Activated CD4-positive, CD25-positive, alpha-beta regulatory T cell (primary cell): ENCODE measurements at places on chromosomes 5 and 9.

- no peak for DNase-seq
These were observed 129.4 kb downstream of the EDIL3 start for GRCh38 chr5:84255315-84255714.

- no peak for DNase-seq
These were observed 8.2 kb downstream of the SLC23A1 start for GRCh38 chr5:139374909-139375308.

GRCh38 chr5:103862398-103862797 lies 299.8 kb upstream of the NUDT12 start:
- DNase-seq: no peak

DNA sequence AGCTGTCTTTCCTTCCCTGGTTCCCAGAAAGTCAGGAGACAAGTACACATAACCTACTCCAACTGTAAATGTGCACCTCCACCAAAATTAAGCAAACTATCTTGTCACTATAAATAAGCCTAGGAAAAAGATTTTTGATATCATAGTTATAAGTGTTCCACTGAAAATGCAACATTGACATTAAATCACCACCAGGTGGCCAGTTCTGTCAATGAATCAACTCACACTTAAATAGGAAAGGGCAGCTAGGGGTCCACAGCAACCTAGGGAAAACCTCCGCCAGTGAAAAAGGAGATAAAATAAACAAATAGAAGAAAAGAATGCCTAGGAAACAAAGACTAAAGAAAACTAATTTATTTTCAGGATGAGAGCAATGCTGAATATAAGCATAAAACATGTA lies 243.0 kb upstream of the PTPRD start:
- no peak for DNase-seq

DNA sequence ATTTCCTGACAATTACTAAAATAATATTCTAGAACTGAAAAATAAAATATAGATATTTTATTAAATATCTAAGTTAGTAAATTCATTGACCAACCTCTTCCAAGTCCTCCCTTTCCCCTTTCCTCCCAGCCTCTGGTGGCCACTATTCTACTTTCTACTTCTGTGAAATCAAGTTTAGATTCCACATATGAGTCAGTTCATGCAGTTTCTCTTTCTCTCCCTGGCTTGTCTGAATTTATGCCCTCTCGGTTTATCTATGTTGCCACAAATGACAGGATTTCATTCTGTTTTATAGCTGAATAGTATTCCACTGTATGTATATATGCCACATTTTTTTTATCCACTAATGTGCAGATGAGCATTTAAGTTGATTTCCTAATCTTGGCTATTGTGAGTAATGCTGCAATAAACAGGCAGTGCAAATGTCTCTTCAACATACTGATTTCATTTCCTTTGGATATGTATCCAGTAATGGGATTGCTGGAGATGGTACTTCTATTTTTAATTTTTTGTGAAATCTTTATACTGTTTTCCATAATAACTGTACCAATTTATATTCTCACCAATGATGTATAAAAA lies 52.3 kb downstream of the WDR36 start:
- no peak for DNase-seq

DNA sequence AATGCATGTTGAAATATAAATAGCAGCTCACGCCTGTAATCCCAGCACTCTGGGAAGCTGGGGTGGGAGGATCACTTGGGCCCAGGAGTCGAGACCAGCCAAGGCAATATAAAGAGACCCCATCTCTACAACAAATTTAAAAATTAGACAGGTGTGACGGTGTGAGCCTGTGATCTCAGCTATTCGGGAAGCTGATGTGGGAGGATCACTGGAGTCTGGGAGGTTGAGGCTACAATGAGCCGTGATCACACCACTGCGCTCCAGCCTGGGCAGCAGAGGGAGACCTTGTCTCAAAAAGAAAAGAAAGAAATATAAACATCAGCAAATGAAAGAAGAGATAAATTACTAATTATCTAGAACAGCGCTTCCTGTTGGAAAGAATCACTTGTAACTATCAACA lies 105.0 kb downstream of the MAPKAP1 start:
- DNase-seq: no peak

GRCh38 chr5:74673011-74673790 lies 11.8 kb upstream of the HEXB start:
- DNase-seq: no peak

DNA sequence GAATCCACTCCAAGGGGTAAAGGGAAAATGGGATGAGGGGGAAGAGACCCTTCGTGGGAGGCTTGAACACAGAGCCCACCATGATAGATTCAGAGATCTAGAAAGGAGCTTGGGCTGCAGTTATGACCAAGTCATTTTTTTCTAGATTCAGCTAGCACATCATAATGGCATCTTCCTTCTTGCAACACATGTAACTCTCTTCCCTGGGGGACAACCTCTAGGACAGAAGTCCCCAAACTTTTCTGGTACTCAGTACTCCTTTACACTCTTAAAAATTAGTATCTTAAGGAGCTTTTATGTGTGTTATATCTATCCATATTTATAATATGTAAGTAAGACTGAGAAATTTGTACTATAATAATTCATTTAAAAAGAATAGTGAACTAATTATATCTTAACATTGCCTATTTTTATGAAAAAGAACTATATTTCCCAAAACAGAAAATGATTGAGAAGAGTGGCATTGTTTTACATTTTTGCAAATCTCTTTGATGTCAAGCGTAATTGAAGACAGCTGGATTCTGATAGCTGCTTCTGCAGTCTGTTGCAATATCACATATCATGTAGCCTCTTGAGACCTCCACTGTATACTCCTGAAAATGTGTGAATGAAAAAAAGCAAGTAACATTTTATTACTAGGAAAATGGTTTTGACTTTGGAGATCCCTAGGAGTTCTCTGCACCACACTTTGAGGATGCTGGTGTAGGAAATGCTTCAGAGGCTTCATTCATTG lies 875 bp downstream of the ACO1 start:
- no peak for DNase-seq

- no peak for DNase-seq
These were observed 32.3 kb upstream of the NPM1 start for GRCh38 chr5:171355302-171355724.

DNA sequence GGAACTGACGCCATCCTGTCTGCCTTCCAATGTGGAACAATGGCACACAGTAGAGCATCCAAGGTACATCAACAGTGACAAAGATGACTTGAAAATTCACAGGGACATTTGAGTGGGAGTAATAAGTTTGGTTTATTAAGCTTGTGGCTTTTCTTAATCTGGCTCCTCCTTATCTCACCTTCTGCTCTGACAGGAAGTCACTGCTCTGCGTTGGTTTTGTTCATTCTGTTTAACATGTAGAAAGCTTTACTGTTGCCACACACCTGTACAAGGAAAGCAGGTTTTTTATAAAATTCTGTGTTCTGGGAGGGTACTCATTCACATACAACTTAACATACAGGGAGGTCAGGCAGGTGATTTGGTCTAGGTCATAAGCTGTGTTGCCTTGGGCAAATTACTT lies 1.6 kb upstream of the GZMK start:
- no peak for DNase-seq

- no peak for DNase-seq
These were observed 20.0 kb downstream of the KIAA1191 start for GRCh38 chr5:176341325-176342157.

GRCh38 chr9:120783602-120784047 lies 9.6 kb downstream of the FBXW2 start:
- no peak for DNase-seq

GRCh38 chr5:1031306-1031959 lies 22.8 kb downstream of the NKD2 start:
- no peak for DNase-seq

DNA sequence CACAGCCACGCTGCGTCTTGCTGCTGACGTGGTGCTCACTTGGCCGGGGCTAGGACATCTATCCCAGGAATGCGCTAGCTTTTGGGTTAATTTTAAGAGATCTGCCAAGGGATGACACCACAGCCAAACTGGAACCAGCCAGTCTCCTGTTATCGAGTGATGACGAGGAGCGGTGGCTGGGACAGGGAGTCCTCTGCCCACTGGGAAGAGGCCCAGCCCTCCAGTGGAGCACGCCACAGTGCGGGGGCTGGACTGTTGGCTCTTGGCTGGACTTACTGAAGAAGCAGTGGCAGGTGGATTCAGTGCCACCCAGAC lies 55.1 kb upstream of the PHYKPL start:
- DNase-seq: no peak

DNA sequence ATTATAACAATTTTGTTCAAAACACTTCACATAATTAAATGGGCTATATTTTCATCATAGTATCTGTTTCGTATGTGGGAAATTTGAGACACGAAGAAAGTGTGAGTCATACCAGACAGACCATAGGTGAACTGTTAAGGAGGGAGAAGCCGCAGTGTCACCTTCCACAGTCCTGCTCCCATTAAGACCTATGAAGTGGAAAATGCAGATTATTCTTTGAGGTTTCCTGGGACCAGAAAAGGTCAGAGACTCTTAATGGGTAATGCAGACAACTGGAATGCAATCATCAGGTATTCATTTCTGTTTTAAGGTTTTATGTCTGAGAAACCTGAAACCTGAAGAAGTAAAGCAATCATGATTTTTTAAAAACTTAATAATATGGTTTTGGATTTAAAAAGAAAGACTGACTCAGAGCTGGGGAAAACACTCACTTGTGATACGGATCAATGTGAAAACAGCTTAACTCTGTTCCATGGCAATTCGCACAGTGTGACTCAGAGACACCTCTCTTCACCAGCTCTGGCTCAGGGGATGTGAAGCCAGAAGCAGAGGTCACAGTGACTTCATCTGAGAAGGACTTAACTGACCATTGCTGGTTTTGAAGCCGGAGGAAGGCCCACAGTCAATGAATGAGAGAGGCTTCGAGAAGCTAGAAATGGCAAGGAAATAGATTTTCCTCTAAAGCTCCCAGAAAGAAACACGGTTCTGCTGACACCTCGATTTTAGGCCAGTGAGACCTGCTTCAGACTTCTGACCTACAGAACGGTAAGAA lies 17.2 kb upstream of the GCNT1 start:
- no peak for DNase-seq
